ENCODE measurements at places on chromosomes 6 and 20. TPM values are rescaled to one million over a fixed set of nuclear protein-coding genes. Genes with fewer than 3 reads are reported as not detected.

- no peak for DNase-seq
Observed at GRCh38 chr20:20680991-20681508, 31.4 kb downstream of the RALGAPA2 start.

- no peak for DNase-seq
Observed at GRCh38 chr6:30168741-30169140, 5.4 kb downstream of the TRIM15 start.

DNA sequence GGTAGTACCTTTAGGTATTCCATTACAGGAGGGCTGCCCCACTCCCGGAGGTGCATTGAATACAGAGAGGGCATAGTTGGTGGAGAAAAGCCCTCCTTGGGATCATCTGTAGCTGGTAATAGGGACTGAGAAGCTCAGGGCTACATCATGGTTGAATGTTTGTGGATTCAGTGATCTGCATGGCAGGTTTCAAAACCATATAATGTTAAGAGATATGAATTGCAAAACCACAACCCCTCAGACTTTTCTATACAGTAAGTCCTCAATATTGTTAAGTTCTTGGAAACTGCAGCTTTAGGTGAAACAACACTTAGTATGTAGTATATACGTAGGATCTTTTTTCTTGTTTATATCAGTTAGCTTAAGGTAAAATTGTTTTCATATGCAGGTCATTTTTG lies 11.3 kb downstream of the TULP4 start:
- DNase-seq: no peak

- DNase-seq: peak; percentile 76
Observed at GRCh38 chr6:158669145-158670035, 19.5 kb downstream of the SYTL3 start.

SIRPG gene
- not detected for total RNA-seq

DNA sequence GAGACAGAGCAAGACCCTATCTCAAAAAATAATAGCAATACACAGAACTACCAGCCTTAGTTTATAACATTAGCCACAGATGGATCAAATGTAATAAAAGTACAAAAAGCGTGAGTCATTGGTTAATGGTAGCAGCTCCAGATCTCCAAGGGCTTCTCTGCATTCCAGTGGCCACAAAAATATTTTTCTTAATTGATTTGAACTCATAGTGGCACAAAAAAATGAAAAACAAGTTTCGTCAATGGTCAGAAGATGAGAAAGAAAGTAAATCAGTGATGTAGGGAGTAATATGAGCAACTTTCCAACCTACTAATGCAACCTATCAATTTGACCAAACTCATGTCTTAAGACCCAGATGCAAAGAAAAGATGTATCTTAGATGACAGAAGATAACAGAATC lies 79.6 kb downstream of the CEP57L1 start:
- DNase-seq: peak; percentile 94

RPP21 gene
- 106 TPM for total RNA-seq

DNA sequence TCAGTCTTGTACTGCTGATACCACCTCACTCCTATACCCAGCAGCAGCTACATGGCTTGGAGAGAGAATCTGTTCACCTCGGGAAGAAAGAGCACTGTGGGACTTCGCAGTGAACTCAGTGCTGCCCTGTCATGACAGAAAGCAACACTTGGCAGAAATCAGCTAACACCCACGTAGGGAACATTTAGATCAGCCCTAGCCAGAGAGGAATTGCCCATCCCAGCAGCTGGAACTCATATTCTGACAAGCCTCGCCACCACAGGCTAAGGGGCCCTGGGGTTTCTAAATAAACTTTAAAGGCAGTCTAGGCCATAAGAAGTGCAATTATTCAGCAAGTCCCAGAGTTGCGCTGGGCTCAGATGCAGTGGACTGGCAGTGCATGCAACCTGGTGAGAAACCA lies 1266.8 kb downstream of the GRIK2 start:
- no peak for DNase-seq

DNA sequence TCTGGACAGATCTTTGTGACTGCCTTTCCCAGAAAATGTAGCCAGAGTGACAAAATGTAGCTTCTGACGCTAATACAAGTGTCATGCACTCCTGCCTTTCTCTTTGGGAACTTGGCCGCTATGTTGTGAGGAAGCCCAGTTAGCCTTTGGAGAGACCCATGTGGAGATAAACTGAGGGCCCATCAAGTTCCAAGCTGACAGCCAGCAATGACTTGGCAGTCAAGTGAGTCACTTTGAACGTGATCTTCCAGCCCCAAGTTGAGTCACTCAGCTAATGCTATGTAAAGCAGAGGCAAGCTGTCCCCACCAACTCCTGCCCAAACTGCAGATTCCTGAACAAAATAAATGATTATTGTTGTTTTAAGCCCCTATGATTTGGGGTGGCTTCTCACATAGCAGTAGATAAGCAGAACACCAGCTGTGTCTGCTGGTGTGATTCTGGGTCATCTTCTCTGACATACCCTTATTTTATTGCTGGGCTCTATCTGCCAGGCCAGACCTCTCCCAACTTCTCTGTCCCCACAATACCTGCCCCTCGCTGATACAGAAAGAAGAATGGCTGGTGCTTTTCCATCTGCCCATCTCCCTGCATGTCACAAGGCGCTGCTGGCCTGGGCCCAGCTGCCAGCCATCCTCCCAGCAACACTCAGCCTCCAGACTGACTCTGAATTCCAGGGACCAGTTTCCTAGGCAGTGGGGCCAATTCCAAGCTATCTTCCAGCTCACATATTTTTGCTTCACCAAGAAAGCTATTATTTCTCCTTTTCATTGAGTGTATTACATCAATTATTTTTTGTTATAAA lies 274.8 kb downstream of the LRFN2 start:
- DNase-seq: peak; percentile 27

Measured in M059J (cell line).